Brain (organoid and tissue), 16 donors: ENCODE measurements at places on chromosomes 1 and 21.

- DNase-seq: peak; percentile 39
Observed at GRCh38 chr1:245153552-245154428, 995 bp upstream of the KIF26B start.

GRCh38 chr1:231162297-231162969, 575 bp downstream of the TRIM67 start:
- DNase-seq: peak; percentile 73

DNA sequence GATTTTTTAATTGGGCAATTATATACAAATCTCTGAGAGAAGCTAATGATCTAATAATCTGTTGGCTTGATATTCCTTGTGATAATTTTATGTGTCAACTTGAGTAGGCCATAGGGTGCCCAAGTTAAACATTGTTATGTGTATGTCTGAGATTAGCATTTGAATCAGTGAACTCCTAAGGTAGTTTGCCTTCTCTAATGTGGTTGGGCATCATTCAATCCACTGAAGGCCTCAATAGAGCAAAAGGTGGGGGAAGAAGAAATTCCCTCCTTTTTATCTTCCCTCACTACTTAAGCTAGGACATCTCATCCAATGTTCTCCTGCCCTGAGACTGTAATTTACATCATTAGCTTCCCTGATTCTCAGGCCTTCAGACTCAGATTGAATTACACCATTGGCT, 394.5 kb downstream of the LMO4 start:
- DNase-seq: no peak

DNA sequence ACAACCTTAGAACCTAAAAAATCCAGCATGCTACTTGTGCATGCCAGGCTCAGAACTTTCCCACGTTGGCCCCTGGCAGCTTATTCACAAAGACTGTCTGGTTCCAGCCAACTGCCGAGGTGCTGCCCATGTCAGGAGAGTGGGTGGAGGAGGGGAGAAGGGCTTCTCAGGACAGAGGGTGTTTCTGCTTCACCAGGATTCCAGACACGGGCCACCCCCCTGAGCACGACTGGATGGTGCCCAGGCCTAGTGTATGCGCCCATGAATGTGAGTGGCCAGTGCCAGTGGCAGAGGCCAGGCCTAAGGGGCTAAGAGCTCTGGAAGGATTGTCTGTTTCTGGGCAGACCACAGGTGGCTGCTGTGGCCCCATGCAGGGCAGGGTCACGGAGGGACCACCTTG, 148.2 kb upstream of the COL6A1 start:
- DNase-seq: peak; percentile 58

GRCh38 chr21:32894321-32894720, 122.8 kb upstream of the PAXBP1 start:
- DNase-seq: no peak

DNA sequence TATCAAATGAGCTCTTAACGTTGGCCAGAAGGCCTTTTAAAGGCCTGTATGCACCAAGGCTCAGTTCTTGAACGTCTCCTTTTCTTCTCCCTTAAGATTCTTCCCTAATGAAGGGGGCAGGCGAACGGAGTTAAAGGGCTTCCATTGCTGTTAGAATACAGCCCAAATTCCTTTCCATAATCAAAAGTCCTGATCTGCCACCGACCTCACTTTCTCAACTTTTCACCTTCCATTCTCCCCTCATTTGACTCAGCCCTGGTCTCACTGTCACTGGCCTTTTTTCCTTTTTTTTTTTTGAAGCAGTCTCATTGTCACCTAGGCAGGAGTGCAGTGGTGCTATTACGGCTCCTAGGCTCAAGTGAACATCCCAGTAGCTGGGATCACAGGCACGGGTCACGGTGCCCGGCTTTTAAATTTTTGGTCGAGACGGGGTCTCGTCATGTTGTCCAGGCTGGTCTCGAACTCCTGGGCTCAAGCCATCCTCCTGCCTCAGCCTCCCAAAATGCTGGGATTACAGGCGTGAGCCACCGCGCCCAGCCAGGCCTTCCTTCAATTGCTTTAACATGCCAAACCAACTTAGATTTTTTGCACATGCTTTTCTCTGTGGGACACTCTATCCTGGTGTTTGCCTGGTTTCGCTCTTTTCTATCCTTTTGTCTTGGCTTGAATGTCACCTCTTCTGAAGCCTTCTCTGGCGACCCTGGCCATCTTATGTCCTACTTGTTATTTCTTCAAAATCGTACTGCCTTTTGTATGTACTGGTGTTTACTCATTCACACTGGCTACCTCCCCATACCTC, 612 bp upstream of the CMPK1 start:
- no peak for DNase-seq

DNA sequence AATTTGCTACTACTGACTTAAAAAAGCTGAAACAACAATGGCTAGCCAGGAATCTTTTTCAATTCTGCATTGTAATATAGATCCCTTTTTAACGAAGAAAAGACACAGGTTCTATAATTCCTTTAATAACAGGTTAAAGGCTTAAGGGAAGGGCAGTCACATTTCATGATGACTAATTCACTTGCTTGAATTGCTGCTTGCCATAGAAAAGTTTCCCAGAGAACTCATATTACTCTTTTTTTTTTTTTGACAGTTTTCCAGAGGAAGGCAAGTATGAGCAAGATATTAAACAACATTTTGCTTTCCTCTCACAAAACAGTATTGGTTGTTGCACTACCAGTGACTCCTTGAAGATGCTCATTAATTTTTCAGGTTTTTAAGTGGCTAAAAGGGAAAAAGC, 60.9 kb downstream of the IL23R start:
- no peak for DNase-seq

GRCh38 chr1:170619241-170620028, 44.5 kb upstream of the PRRX1 start:
- peak; percentile 37 for DNase-seq

DNA sequence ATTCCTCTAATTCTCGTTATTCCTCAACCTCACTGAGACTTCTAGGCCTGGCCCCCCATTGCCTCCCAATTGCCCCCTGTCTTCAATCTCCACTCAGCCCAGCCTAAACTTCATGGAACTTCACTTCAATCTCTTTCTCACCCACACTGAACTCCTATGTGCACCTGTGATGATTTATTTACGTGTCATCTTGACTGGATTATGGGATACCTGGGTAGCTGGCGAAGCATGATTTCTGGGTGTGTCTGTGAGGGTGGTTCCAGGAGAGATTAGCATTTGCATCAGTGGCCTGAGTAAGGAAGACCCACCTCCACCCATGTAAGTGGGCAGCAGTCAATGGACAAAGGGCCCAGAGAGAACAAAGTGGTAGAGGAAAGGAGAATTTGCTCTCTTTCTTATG, 587.0 kb downstream of the NPHP4 start:
- DNase-seq: no peak

DNA sequence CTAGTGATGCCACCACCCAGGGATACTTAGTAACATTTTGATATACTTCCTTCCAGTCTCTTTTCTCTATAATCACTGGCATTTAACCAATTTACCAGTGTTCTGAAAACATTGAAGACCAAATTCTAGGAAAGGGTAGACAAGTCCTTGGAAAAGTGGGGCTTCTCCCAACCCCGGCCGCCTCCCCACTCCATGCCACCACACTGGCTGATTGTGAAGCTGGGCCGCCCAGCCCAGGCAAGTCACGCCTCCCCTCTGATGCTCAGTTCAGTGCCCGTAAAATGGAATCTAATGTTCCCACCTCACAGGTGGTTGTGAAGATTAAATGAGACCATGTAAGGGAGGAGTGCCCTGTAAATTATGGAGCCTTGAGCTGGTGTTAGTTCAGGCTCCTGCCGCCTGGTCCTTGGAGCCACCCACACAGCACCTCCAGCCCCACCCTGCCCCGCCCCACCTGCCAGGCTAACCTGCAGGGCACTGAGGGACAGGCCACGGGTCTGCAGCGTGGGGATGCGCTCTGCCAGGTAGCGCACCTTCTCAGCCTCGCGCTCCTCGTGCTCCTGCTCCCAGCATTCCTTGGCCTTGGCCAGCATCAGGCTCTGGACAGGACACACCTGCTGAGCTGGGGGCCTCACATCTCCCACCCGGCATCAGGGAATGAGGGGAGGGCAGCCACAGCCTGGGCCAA, 7.3 kb downstream of the TNNI1 start:
- DNase-seq: no peak

GRCh38 chr1:201172999-201173610, 17.5 kb upstream of the IGFN1 start:
- no peak for DNase-seq

GRCh38 chr21:34790834-34791233, 122.0 kb downstream of the CLIC6 start:
- DNase-seq: no peak

GRCh38 chr1:99439433-99440075, 175.3 kb downstream of the PLPPR4 start:
- DNase-seq: no peak

DNA sequence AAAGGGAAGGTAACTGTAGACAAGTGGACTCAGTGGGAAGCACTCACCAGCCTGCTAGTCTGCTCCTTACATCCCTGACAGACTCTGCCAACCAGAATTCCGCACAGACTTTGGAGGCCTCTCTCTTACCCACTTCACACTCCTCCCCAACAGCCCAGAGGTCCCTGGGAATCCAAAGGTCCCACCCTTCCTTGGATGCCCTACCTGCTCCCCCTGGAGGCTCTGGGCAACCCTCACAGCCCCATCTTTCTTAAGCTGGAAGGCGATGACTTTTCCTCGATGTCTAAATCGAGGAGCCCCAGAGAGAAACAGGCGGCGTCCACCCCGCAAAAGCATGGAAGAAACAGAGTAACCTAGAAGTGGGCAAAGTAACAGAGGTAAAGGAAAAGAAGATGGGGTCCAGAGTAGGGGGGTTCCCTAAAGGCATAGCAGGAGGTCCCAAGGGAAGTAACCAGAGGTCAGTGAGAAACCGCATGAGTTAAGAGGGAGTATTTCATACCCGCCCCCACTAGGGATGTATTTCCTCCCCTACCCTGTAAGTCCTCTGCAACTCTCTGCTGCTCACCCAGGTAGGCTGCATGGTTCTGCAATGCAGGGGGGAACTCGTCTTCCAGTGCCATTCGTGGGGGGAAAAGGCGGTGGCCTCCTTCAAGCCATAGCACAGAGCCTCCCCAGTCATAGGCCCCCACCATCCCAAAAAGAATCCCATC, 8.4 kb downstream of the ITGA10 start:
- DNase-seq: no peak

DNA sequence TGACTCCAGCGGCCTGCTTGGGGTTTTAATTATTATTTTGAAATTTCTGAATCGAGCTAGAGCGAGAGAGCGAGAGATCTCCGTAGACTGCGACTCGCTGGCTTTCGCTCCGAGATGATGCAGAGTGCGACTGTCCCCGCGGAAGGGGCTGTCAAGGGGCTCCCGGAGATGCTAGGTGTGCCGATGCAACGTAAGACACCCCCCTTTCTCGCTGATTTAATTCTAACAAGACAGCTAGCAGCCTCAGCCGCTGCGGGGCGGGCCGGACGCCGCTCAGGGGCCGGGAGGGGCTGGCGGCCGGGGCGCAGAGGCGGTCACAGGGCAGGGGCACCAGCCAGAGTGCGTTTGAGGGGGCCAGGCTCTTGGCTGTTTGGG, 339 bp downstream of the LHX4 start:
- peak; percentile 27 for DNase-seq

DNA sequence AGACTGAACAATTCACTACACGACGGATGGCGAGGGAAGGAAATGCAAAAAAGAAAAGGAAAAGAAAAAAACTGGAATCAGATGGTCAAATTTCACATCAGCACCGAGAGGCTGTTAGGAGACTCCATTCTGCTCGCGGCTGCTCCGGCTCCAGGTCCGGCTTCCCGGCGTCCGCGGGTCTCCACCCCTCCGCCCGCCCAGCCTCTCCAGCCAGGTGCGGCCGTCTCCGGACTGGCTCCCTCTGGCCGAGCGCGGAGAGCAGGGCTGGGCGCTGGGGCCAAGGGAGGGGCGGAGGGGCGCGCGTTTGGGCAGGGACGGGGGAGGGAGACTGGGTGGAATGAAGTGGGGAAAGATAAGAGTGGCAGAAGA, 332 bp downstream of the KCNJ6 start:
- DNase-seq: no peak
